ENCODE measurements at places on chromosomes 5 and 9.

GRCh38 chr9:100803956-100804355 is 224.6 kb upstream of the PLPPR1 start:
- DNase-seq = no peak

- DNase-seq = no peak
Observed at GRCh38 chr5:133494923-133495246, 117.5 kb downstream of the FSTL4 start.

GRCh38 chr9:23372703-23373102 is 453.3 kb downstream of the ELAVL2 start:
- DNase-seq = no peak

GRCh38 chr5:125461641-125462072 is 715.2 kb upstream of the ZNF608 start:
- no peak for DNase-seq

DNA sequence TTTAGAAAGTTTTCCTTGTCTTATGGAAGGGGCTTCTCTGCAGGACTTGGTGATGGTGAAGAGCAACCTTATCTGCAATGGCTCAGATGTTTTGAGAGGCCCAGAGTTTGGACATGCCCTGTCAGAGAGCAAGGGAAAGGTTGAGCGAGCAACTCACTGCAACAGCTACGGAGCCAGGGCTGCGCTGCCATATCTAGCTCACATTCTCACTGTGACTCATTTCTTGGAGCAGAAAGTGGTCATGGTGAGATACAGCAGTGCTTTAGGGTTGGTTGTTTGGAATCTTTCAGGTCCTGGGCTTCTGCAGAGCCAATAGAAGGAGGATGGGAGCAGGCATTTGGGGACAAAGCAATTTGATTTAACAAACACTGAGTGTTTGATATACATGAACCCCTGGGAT is 12.3 kb downstream of the GLRA1 start:
- DNase-seq = no peak

DNA sequence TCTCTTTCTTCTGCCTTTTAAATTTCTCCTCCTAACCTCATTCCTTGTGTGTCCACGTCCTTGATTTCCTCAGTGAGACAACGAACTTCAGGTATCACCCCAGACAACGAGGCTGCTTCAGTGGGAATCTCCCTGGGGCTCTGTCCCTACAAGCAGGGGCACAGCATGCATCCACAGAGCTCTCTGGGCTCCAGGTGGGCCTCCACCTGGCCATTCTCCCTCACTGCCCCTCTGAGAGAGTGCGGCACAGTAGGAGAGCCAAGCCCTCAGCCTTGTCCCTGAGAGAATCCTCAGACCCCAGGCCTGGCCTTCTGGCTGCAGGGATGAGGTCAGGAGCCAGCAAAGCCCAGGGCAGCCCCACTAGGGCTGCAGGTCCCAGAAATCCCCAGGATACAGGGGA is 105.3 kb downstream of the LHFPL2 start:
- DNase-seq = no peak

GRCh38 chr5:152523964-152524363 is 118.9 kb upstream of the NMUR2 start:
- no peak for DNase-seq

DNA sequence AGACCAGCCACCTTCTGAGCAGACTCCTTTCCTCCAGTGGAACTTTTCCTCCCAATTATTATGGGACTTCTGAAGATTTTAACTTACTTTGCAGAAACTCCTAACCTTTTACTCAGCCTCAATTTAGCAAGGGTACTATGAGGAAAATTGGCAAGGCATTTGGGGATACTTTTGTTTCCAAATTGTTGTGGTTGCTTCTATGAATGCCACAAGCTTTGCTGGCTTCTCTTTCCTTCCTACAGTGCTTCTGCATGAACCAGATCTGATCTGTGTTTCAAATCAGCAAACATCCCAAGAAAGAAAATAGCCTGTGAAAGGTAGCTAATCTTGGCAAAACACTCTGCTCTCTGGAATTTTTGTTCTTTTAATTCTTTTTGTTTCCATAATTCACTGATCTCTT is 57.3 kb upstream of the TAF11L2 start:
- no peak for DNase-seq

DNA sequence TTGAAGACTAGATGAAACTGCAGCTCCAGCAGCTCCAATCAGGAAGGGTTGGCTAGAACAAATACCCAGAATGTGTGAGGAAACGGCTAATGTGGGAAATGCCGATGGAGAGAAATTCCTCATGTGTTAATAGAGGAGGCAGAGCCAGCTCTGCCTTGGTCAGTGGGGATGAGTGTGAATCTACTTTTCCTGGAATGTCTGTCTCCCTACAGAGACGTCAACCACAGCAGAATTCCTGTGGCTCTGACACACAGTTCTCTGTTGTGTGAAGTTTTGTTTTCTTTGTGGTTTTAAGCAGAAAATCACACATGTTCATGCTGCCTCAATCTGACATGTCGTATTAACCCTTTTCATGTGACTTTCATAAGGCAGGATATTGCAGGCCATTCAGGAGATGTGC is 476.6 kb upstream of the WWC1 start:
- no peak for DNase-seq

GRCh38 chr5:98069876-98070512 is 703.5 kb upstream of the RGMB start:
- no peak for DNase-seq

DNA sequence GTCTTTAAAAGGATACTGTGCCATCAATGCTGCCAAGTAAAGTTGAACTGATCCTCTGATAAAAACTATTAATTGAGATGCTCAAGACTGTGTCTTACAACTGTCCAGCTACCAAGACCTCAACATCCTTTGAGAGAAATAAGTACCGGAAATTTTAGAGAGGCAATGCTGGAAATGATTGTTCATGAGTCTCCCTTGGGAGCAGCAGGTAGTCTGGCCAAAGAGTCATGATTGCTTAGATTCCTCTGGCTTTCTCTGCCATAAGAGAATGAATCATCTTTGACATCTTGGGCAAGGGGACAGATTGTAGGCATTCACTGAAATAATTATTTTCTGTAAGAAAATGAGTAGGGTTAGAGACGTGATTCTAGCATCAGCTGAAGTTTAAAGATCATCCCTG is 466.6 kb upstream of the DAB2 start:
- no peak for DNase-seq

GRCh38 chr9:130542457-130543228 is 36.7 kb upstream of the FUBP3 start:
- DNase-seq = no peak

DNA sequence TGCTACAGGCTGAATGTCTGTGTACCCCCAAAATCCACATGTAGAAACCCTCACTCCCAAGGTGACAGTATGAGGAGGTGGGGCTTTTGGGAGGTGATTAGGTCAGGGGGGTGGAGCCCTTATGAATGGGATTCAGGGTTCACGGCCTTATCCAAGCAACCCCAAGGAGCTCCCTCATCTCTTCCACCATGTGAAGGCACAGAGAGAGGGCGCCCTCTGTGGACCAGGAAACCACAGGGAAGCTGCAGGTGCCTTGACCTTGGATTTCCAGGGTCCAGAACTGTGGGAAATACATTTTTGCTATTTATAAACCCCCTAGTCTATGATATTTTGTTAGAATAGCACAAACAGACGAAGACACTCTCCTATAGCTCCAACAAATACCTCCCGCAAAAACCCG is 53.6 kb upstream of the IRX2 start:
- no peak for DNase-seq

DNA sequence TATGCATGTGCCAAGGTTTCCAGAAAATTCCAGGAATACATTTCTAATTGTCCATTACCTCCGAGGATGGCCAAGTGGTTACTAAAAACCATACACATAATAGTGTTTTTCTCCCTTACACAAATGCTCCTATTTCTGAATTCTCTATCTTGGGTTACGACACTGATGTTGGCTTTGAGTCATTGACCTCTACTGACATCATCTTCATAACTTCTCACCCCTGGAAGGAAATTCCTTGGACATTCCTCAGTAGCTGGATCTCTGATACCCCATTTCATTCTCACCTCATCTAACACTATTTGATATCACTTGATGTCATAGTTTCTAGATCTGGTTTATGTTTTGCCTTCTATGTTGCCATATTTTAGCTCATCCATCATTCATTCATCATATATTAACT is 287.2 kb downstream of the CTNND2 start:
- DNase-seq = no peak

GRCh38 chr5:53613536-53613935 is 53.1 kb downstream of the NDUFS4 start:
- no peak for DNase-seq

DNA sequence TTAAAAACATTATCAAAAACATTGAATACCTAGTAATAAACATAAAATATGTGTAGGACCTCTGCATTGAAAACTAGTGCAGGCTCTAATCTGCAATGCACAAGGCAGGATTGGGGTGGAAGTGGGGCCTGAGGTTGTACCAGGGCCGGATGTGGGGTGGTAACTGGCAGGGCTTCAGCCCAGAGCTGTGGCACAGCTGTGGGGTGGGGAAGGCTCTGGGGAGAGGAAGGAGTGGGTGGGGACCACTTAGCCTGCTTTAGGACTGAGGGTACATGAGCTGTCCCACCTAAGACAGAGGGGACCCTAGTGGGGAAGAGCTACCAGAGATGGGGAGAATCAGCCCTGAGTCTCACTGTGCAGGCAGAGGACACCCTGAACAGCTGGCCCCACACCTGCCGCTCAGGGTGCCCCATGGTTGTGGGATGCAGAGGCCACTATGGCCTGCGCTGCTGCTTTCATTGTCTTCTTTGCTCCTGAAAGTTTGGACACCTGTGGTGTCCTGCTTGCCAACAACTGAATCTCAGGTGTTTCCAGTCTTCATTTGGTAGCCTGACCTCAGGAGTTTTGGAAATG is 311.4 kb downstream of the TLE4 start:
- DNase-seq = no peak

DNA sequence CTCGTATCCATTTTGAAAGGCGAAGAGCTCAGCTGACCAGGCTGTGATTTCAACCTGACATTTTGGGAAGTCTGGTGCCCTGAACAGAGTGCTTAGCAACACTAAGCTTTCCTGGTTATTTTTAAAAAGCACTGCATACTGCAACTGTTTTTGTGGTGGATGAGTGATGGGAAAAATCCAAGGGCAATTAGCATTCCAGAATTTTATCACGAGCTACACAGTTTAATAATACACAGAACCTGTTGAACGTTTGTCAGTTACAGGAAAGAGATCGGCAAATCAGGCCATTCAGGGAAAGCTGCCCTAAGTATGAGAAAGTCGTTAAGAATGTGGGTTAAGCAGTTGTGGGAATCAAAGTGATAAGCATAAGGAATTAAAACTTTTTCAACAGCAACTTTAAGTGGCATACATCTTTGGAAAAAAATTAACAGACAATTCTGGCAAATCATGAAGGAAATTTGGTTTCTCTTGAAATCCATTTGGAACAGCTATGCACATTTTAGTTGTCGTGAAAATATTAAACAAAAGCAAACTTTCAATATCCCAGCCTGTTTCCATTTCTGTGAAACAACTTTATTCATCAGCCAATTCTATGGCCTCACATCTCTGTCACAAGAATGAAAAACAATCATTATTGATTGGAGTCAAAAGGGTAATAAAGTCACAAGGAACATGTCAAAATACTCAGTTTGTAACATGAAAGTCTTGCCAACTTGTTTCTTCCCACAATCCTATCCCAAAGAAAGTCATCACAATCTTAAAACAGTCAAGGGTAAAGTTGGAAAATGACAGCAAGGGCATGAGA is 25.7 kb downstream of the PUM3 start:
- no peak for DNase-seq

DNA sequence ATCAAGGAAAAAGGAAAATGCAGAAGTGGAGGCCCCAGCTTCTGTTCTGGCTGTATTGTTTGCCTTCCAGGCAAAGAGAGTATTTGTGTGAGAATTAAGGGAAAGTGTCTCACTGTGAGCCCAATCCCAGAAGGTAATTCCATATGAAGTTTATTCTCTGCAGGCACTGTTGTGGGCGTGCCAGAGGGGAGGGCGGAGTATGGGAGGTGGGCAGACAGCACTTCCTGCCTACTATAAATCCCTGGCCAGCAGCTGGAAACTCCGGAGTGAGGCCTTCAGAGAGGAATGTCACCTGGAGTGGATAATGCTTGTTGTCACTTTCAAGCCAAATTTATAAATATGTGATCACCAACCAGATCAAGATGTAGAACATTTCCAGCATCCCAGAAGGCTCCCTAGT is 209.5 kb downstream of the ARHGAP26 start:
- no peak for DNase-seq

- no peak for DNase-seq
Observed at GRCh38 chr9:118222375-118222774, 518.2 kb downstream of the TLR4 start.

DNA sequence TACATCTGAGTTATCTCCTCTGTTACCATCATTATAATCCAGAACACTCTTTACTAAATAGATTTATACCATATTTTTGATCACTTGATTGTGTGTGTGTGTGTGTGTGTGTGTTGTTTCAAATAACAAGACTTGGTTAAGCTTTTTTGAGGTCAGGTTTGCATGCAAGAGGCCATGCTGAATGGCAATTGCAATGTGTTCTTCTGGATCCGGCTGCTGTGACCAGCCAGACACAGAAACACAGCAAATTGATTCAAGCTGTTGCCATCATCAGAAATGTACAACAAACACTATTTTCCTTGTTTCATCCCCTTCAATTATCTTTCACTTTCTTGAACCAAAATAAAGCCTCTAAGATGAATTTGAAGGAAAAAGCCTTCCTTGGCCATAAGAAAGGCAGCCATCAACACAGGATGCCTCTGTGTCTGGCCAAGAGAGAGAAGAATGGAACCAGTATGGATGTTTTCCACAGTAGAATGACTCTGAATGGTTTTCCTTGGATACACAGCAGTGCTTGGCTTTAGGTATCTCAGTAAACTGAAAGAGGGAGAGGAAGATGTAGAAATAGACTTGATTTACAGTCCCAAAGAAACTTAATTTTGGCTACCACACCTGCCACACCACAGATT is 53.9 kb downstream of the DPYSL3 start:
- DNase-seq = no peak

- no peak for DNase-seq
Observed at GRCh38 chr9:105206821-105207699, 37.4 kb upstream of the SLC44A1 start.

DNA sequence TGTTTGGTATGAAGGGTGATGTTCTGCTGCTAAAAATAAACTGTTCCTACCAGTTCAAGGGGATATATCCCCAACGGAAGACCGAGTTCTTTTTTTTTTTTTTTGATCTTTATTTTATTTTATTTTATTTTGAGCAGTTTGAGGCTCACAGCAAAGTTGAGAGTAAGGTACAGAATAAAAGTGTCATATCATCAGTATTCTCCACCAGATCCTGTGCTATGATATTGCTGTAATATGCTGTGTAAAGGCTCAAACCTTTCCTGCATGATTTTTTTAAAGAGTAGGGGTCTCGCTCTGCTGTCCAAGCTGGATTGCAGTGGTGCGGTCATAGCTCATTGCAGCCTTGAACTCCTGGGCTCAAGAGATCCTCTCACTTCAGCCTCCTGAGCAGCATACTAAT is 34.8 kb upstream of the DHFR start:
- DNase-seq = no peak

- no peak for DNase-seq
Observed at GRCh38 chr5:128225245-128226030, 141.9 kb downstream of the SLC12A2 start.
